Breast epithelium (tissue), 4 donors: ENCODE measurements at places on chromosomes 2 and 18. TPM values are rescaled to one million over a fixed set of nuclear protein-coding genes. Genes with fewer than 3 reads are reported as not detected.

Gene TMEM18
- total RNA-seq, result 34.6 TPM

Gene CPS1
- total RNA-seq, result 9.2 TPM

Gene DYSF
- total RNA-seq, result 4.8 TPM

Gene HMSD
- total RNA-seq, result not detected

Gene VWA3B
- not detected for total RNA-seq

Gene TXNDC2
- total RNA-seq, result not detected

Gene TPO
- total RNA-seq, result 21.0 TPM

Gene RPRD1A
- total RNA-seq, result 76.8 TPM

Gene SLC4A3
- 2.1 TPM for total RNA-seq

Gene GAREM2
- 1.4 TPM for total RNA-seq

Gene NDUFS1
- 78.4 TPM for total RNA-seq

Gene TRPM8
- total RNA-seq, result not detected

Gene NETO1
- not detected for total RNA-seq

- no peak for DNase-seq
Observed at GRCh38 chr2:24855726-24856125, 62.5 kb downstream of the CENPO start.

DNA sequence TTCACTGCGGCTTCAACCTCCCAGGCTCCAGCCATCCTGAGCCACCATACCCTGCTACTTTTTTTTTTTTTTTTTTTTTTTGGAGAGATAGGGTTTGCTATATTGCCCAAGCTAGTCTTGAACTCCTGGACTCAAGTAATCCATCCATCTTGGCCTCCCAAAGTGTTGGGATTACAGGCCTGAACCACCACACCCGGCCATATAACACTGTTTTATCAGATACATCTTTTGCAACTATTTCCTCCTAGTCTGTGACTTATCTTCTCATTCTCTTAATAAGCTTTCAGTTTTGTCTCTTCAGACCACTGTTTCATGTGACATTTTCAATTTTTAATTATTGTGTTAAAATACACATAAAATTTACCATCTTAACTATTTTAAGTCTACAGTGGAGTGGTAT is 35.7 kb upstream of the FAM117B start:
- no peak for DNase-seq

DNA sequence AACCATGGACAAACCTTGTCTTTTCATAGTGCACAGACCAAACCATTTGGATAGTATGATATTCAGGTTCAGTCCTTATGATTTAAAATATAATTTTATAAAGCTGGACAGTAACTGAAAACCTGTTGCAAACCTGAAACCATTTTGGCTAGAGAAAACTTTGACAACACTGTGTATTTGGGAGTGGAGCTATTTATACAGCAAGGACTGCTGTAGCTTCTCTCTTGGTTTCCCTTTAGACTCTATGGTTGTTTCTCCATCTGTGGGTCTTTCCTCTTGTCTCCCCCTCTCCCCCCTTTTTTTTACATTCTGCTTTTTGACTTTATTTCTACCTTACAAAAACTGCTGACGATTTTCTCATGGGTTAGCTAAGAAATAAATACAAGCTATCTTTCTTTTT is 581.7 kb downstream of the SLC4A3 start:
- no peak for DNase-seq

DNA sequence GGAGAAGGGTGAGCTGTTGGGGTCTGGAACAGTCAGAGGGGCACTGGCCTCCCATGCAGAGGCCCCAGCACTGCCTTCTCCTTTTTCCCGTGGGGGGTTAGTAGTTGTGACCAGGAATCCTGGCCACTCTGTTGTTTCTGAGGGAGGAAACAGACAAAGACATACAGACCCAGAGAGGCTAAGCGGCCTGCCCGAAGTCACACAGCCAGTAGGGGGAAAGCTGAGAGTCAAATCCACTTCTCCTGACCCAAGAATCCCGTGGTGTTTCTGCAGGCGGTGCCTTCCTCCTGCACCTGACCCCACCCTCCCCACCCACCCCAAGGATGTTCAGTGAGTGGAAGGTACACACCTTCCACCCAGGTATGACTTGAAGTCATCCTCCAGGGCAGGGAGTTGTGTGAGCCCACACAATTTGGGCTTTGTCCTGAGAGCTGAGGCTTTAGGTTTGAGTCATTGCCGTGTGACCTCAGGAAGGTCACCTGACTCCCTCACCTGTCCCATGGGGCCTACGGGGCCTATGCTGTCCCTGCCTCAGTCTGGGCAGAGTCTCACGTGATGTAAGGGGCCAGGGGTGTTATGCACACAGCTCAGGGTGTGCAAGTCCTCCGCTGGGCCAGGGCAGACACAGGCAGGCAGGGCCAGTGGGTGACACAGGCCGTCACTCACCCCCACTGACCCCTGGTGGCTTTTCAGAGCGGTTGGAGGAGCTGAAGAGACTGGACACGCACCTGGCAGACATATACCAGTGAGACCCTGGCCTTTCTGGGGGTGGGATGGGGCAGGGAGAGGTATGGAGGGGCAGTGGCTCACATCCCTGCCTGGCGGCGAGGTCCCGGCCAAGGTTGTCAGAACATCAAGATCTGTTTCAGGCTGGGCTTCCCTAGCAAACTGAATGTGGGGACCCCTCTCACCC is 5.0 kb downstream of the NT5DC4 start:
- DNase-seq, result no peak

DNA sequence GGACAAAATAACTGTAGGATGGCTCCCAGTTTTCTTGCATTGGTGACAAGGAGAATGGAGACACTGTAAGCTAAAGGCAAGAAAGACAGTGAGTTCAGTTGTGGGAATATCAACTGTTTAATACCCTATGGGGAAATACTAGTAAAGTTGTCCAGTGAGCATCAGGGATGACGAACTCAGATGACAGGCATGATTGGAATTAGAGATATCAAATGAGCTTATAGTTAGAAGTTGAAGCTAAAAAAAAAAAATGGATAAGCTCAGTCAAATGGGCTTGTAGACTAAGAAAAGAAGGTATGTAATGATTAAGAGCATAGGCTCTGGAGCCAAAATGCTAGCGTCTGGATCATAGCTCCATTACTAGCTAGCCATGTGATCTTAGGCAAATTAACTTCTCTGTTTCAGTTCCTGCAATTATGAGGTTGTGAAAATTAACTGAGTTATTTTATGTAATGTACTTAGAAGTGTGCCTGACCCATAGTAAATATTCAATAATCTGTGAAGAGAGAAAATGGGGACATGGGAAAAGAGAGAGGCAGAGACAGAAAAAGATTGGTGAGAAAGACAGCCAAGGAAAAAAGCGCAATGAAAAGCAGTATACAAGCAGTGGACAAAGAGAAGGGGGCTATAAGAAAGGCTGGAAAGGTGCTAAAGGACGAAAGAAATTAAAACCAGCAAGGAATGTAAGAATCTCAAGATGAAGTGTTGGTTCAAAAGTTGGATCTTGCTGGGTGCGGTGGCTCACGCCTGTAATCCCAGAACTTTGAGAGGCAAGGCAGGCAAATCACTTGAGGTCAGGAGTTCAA is 95.7 kb upstream of the SLC39A10 start:
- DNase-seq, result no peak

- no peak for DNase-seq
Observed at GRCh38 chr2:88683160-88684021, 8.1 kb upstream of the RPIA start.

DNA sequence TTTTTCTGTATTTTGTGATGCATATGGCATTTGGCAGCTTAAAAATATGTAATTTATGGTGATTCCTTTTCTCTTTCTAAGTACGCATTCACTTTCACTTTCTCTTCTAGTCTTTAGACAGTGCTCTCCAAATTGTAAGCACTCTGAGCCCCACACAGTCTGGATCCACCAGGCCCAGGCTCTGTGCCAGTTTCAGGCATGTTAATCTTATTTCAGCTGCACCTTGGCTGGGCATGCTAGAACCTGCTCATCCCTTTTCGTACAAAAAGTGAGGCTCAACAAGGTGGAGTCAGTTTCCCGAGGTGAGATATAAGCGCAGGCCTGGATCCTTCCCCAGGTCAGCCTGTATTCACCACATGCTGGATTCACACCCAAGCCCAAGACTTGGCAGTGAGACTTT is 203.9 kb downstream of the MTX2 start:
- peak; percentile 42 for DNase-seq

- no peak for DNase-seq
Observed at GRCh38 chr18:45806226-45806625, 19.2 kb upstream of the SIGLEC15 start.

DNA sequence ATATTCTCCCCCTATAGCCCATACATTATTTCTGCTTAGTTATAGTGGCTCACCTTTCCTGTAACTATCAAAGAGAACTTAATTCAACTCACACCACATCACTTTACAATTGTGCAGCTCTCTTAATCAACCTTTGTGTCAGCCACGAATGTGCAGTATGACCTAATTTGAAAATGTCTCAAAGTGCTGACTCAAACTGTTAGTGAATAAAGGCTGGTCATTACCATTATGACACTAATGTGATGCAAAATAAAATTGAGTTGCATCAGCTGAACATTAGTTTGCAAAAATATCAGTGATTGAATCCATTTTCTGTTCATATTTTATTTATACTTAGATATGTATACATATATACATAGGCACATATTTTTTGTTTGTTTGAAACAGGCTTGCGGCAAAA is 251.8 kb downstream of the MEIS1 start:
- no peak for DNase-seq

GRCh38 chr2:10930721-10931516 is 19.2 kb downstream of the KCNF1 start:
- no peak for DNase-seq

DNA sequence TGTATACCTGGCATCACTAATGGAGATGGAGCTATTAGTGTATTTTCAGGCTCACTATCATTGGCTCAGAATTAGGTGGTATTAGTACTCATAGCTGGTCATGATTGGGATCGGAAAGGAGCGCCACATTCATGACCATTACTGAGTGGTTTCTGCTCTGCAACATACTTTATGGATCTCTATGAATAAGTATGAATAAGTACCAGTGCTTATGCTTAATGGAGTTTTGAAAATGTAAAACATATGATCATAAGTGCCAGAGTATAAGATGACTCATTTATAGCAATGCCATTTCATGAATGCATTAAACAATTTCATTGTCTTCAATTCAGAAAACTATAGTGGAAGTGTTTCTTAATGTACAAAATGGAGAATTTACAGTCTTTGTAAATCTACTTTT is 156.7 kb downstream of the GALNT3 start:
- no peak for DNase-seq

GRCh38 chr2:83894976-83895375 is 564.1 kb downstream of the SUCLG1 start:
- no peak for DNase-seq

DNA sequence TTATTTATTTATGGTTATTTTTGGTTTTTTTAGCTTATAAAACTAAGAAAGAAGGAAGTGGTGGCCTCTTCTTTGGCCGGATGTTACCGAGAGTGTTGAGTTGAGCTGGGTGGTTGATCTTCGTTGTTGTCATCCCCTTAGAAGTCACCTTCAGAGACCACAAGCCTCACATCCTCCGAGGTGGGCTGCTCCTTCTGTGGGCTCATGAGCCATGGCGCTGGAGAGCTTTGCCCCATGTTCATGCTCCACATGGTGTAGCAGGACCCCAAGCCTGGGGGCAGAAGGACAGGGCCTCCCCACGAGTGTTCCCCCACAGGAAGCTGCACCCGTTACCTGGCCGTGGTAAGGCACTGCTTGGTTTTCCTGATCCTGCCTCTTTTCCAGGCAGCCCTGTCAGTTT is 23.4 kb downstream of the SNTG2 start:
- DNase-seq, result no peak

GRCh38 chr2:118823633-118824032 is 23.8 kb downstream of the EN1 start:
- DNase-seq, result no peak

- DNase-seq, result no peak
Observed at GRCh38 chr2:225867071-225867470, 467.6 kb downstream of the NYAP2 start.

DNA sequence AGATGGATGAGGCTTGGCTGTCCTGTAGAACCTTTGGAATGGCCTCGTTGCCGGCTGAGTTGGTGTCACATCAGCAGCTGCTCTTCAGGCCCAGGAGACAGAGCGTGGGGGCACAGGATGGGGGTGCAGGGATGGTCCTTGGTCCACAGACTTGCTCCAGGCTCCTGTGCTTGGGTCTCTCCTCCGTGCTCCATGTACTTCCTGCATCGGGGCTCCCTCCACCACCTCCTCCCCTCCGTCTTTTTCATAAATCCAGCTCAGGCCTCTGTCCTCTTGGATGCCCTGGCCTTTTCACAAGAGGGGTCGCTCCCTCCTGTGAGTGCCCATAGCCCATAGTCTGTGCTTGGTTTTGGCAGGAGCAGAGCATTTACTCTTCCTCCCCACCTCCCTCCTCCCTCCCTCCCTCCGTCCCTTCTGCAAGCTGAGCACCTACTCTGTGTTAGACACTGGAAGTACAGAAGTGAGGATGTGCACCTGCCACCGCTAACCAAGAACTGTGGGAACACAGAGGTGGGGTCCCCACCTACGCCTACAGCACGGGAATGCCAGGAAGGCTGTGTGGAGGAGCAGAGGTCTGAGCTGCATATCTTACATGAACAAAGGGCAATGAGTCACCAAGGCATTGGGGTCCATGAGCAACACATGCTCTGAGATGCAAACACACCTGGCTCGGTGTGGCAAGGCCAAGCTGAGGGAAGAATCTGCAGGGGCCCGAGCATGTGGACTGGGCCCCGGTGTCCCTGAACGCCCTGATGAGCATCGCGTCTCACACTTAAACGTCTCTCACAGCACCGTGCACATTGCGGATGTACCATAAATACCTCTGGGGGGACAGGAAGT is 458.7 kb upstream of the HS6ST1 start:
- DNase-seq, result peak; percentile 7

- no peak for DNase-seq
Observed at GRCh38 chr2:112996635-112997034, 8.6 kb upstream of the IL36A start.

DNA sequence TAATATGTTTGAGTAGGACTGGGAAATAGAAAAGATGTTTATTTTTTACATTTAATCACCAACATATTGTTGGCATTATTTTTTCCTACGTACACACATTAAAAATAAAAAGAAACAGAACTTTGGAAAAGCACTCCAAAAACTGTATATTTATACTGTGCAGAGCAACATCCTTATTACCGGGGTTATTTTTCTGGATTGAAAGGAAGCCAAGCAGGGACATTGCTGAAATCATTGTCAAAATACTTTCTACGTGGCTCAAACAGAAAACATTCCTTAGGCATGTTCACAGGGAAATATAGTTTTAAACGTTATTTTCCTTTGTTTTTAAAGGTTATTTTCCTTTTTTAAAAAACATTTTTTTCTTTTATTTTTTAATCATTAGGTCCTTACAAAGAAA is 315.0 kb upstream of the SMIM21 start:
- no peak for DNase-seq

DNA sequence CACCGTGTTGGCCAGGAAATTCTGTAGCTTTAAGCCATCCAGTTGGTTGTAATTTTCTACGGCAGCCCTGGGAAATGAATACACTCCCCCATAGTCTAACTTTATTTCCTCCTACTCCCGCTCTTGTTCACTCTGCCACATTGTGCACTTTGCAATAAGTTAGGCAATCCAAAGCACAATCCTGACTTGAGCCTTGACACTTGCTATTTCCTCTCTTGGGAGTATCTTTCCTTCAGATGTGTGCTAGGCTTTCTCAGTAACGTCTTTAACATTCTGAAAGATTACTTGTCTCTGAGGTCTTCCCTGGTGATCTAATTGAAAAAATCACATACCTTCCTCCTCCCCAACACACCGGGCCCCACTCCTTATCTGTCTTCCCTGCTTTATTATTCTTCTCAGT is 65.9 kb upstream of the RAB27B start:
- DNase-seq, result no peak
